ENCODE measurements at places on chromosomes 1 and 21.

DNA sequence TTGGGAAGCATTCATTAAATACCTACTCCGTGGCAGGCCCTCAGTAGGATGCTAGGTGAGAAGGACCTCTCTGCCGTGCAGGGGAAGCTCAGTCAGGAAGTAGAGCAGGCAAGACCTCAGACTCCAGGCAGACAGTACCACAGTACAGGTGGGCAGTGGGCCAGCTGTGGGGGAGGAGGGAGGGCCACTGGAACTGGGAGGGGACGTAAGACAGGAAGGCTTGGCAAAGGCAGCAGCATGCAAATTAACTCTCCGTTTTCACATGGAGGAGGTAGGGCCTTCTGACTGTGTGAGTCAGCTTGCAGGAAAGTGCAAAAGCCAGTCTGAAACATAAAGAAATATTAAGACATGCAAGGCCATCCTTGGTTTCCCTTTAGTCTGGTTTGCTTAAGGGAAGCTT is 157.7 kb downstream of the TRIM33 start:
- no peak for DNase-seq

- DNase-seq, result no peak
These were observed 1.8 kb downstream of the BCAN start for GRCh38 chr1:156643778-156644092.

- no peak for DNase-seq
These were observed 18.4 kb downstream of the ERI3 start for GRCh38 chr1:44336668-44337067.

- no peak for DNase-seq
These were observed 10.2 kb downstream of the CPT2 start for GRCh38 chr1:53206735-53207379.

GRCh38 chr1:84672080-84672854 is 18.0 kb downstream of the SSX2IP start:
- no peak for DNase-seq

DNA sequence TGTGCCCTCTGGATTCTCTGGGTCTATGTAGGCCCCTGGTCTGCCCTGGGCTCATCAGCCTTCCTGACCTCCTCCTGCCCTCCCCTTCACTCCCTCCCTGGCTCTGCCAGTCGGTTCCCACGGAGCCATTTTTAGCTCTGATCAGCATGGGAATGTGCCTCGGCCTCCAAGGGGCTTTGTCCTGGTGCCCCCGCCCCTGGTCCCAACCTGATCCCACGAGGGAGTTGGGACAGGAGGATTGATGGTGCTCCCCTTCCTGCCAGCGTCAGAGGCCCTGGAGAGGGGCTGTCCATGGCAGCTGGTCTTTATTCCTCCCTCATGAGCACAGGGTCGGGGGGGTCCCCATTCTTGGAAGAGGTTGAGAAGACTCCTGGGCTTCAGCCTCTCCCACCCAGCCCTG is 24.9 kb downstream of the ETNK2 start:
- no peak for DNase-seq

DNA sequence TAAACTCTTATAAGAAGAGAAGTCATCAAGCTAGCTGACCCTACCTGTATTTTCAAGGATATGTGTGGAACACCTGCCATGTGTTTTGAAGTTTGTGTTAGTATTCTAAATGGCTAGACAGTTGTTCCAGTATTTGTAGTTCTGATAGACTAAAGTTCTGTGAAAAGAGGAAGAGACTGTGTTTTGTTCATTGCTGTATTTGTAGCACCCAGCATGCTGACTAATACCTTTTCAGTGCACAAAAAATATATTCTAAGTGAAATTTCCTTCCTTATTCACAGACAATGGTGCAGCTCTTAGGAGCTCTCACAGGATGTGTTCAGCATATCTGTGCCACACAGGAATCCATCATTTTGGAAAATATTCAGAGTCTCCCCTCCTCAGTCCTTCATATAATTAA is 8.2 kb upstream of the METTL18 start:
- no peak for DNase-seq

DNA sequence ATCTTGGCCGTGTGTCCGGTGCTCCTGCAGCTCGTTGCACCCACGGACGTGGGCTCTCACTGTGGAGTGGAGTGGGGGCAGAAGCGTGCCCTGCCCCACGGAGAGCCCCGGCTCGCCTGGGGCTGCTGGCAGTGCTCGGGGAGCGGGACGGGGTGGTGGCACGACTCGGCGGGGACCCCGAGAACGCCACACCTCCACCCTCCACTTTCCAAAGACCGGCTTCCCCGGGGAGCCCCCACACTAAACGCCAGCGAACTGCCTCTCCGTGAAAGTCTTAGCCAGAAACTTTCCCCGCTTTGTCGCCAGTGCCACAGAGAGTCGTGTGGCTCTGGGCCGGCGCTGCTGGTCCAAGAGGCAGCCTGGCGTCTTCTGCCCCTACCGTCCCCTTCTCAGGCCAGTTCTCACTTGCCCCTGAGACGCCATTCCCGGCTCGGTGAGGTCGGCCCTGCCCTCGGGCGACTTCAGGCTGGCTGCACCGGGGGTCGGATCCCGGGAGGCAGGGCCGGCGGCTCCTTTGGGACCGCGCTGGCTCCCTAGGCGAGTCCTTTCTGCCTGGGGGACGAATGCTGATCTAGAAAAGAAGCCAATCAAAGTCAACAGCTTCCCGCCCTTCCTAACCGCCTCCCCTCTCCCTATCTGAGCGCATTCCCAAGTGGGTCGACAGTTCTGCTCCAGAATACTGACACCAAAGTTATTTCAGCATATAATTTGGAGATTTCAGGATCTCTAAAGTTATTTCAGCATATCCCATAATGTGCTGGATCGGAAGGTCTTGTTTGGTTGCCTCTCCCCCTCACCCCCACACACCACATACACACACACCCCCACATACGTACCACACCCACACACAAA is 2.6 kb upstream of the SAMD13 start:
- DNase-seq, result no peak

DNA sequence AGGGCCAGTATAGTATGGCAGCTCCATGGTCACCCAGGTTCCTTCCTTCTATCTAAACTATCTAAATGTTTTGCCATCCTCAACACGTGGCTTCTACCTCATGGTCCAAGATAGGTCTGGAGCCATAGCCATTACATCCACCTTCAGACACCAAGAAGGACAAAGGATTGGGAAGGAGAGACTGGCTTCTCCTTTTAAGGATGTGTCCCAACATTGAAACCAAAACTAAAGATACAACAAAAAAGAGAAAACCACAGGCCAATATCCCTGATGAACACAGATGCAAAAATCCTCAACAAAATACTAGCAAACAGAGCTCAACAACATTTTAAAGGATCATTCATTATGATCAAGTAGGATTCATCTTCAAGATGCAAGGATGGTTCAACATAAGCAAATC is 24.8 kb downstream of the HSD11B1 start:
- no peak for DNase-seq

DNA sequence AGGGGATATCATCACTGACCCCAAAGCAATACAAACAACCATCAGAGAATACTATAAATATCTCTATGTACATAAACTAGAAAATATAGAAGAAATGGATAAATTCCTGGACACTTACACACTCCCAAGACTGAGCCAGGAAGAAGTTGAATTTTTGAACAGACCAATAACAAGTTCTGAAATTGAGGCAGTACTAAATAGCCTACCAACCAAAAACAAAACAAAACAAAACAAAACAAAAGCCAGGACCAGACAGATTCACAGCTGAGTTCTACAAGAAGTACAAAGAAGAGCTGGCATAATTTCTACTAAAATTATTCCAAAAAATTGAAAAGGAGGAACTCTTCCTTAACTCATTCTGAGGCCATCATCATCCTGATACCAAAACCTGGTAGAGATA is 18.5 kb downstream of the CD84 start:
- DNase-seq, result no peak

DNA sequence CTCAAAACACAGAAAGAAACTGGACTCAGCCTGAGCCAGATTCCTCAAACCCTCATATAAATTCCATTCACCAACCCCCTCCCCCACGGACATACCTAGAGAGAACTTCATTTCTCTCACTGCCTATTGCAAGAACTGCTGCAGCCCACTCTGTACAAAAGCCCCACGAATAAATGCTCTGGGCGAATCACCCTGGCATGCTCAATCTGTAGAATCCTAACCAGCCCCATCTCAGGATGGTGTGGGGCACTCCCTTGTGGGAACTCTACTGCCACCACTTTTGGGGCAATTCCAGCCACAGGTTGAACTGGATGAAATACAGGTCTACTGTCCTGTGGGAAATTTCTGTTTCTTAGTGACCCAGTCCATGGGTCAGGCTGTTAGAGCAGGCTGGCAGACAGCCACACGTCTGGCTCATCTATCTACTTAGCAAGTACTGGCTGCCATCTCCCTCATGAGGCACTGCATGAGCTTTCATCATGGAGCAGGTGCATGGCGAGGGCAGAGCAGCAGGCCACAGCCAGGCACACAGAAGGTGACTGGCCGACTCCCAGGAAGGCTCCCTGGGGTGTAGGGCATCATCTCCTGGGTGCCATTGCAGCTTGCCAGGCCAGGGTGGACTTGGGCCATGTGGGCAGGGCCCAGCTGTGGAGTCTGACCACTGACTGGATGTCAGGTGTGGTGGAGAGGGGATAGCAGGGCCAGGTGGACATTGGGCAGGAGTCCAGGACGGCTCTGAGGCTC is 1.6 kb upstream of the C1orf35 start:
- no peak for DNase-seq

- no peak for DNase-seq
These were observed 3.9 kb downstream of the CHML start for GRCh38 chr1:241636291-241636690.

DNA sequence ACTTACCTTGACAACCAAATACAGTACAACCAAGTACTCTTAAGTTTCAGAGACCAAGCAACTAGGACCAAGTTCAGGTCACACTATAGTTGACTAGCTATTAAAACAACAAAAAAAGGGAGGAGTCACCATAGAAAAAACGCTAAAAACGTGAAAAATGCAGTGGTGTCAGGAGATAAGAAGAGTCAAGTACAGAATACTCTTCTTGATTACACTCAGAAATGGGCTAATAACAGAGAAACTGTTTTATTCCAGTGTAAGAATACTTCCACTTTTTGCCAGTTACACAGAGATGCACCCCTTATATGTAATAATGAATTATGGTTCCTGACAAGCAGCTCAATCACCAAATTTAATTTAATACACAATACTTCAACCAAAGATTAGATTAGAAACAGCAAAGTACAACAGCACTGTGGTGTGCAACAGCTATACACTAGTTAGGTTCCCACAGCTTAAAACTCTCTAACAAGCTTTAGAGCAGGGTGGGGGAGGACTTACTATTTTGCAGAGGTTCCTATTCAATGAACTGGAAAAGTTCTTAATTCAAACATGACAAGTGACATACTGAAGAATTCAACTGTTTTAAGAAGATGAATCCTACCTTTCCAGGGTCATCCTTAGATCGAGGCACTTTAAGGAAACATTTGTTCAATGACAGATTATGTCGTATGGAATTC is 70.4 kb downstream of the FOXJ3 start:
- DNase-seq, result no peak

GRCh38 chr1:26938659-26939025 is 17.1 kb downstream of the NUDC start:
- no peak for DNase-seq

- DNase-seq, result no peak
These were observed 10.1 kb downstream of the VAV3 start for GRCh38 chr1:107954719-107955415.

- peak; percentile 76 for DNase-seq
These were observed 38.9 kb upstream of the C1orf185 start for GRCh38 chr1:51063121-51063520.

DNA sequence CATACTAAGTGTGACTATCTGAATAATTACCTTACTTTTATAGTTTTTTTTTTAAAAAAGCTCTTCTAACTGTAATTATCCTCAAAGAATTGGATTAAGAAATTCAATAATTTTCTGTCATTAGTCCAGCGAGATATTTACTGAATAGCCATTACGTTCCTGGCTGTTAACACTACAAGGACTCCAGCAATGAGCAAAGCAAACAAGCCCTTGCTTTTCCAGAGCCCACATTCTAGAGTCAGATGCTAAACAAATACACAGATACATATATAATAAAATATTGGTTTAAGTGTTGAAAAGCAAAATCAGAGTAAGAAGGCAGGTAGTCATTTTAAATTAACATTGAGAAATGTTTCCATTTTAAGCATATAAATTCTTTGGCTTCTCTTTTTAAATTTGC is 118.4 kb downstream of the ATF6 start:
- no peak for DNase-seq

DNA sequence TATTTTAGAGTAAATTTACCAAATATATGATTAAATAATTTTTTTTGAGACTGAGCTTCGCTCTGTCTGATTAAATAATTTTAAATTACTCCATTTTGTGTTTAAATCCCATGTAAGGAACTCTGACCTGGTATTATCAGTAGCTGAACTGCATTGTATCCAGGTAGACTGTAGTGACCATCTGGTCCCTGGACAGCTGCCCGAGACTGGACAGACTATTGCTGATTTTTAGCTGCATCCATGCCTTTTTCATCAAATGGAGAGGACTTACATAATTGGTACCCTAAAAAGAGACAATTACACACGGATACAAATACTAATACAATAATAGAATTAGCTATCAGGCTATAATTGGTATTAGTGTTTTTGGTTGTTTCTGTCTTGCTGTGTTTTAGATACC is 20.6 kb downstream of the OLFM3 start:
- no peak for DNase-seq

GRCh38 chr1:216902669-216903381 is 179.6 kb upstream of the ESRRG start:
- DNase-seq, result no peak

DNA sequence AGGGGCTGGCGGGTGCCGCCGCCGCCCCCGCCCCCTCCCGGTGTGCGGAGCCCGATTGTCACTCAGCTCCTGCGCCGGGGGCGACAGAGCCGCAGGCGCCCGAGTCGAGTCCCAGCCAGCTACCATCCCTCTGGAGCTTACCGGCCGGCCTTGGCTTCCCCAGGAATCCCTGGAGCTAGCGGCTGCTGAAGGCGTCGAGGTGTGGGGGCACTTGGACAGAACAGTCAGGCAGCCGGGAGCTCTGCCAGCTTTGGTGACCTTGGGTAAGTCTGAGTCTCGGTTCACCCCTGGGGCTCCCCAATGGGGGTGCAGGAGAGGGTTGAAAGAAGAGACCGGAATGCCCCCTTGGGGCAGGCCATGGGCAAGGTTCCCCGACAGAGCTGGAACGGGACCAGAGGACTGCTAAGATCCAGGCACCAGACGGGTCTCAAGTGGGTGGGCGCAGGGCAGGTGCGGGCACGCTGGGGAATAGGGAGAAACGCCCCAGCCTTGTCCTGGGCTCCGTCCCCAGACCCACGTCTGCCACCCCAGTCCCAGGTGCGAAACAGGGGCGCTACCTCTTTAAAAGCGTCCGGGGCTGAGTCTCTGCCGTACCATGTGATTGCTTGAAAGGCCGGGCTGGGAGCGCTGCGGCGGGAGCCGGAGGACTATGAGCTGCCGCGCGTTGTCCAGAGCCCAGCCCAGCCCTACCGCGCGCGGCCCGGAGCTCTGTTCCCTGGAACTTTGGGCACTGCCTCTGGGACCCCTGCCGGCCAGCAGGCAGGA is at the start of gene ADORA1:
TSS of gene ADORA1 (plus strand) at position 61 of the 765 bp plus-strand sequence. CDS start 1,116 bp downstream, outside the sequence.
- no peak for DNase-seq

DNA sequence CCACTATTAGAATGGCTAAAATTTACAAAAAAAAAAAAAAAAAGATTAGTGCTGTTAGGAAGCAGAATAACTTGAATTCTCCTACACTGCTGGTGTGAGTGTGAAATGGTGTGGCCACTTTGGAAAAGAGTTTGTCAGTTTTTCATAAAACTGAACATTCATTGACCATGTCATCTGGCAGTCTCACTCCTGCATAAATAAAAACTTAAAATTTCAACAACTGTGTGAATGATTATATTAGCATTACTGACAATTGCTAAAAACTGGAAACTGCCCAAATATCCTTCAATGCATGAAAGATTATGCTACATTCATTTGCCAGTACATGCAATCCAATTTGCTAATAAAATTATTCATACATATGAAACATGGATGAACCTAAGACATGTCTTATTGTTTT is 570.9 kb downstream of the NEGR1 start:
- DNase-seq, result no peak

Measured in HS-5 (cell line).